ENCODE measurements at places on chromosomes 7 and 10.

DNA sequence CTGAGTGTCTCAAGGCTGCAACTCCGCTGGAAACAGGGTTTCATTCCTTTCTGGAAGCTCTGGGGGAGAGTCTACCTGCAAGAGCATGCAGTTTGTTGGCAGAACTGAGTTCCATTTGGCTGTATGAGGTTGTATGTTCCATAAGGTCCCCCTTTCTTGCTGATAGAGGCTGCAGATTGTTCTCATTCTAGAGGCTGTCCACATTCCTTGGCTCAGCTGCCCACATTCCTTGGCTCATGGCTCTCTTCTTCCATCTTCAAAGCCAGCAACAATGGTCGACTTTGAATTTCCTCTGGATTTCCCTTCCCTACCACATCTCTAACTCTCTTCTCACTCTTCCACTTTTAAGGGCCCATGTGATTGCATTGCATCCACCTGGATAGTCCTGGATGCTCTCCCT, 147.3 kb upstream of the CDCA7L start:
- DNase-seq, result peak; percentile 41

DNA sequence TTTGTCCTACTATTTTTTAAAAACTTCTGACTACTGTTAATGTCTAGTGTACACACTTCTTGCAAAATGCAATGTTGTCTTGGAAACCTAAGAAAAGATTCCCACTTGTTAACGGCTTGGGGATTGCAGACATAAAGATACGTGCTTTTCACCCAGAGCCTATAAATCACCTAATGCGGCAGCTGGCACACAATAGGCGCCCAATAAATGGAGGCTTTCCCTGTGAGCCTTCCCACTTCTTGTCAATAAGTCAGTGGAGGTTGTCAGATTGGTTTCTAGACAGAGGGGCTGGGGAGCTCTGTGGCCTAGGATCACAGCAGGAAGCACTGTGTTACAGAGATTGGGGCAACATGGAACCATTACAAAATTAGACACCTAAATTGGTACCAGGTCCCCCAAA, 74.7 kb downstream of the VSTM4 start:
- DNase-seq, result no peak

DNA sequence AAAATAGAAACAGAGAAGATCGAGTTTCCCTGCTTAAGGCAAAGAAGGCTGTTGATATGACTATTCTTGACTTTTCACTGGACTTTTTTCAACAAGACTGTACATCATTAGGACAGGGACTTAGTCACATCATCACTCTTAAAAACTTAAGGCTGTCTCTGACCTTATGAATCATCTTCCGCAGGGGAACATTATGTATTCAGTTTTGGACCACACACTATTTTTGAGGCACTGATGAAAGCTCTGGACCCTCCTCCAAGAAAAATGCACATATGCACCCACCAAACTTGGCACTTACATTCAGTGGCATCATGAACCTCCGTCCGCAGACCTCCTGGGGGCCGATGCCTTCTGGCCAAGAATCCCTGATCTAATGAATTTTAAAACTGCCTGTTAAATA, 96.4 kb downstream of the CALD1 start:
- DNase-seq, result peak; percentile 87

- DNase-seq, result no peak
Measured at GRCh38 chr7:10643545-10643944, 330.1 kb upstream of the PHF14 start.

GRCh38 chr7:91353848-91354247, 89.6 kb downstream of the FZD1 start:
- DNase-seq, result no peak

DNA sequence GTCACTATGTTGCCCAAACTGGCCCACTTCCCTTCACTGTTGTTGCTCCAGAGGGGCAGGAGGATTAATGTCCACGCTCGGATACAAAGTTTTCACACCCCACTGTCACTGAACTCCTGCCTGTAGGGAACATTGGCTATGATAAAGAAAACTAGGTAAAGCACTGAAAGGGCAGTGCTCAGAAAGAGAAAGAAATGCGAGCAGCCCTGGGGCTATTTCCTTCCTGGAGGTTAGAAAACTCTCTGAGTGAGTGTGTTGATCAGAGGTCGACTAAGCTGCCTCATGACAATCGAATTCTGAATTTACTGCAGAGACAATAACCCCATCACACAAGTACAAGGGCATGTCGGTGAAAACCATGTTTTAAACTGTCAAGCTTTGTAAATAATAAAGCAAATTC, 227.2 kb upstream of the PITRM1 start:
- DNase-seq, result no peak

DNA sequence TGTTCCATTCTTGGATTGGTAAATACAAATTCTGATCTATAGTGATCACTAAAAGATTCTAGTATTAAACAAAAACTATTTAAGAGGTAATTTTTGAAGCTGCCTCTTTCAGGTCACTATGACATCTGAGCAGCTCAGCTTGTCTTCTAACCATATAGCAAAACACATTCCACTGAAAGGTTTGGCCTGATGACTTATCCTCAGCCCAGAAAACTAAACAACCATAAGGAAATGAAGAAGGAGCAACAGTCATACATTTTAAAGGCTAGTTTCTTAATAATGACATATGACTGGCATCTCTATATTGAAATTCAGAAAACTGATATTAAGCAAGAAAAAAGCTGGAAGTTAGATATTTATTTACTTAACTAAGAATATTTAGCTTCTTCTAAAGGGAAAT, 24.6 kb downstream of the NT5C2 start:
- DNase-seq, result no peak

GRCh38 chr7:116062666-116063065, 32.1 kb upstream of the TFEC start:
- no peak for DNase-seq

Data from cardiac fibroblast (primary cell).